Ureter (tissue), 1 donor: ENCODE measurements at places on chromosomes 2 and 18. TPM values are rescaled to one million over a fixed set of nuclear protein-coding genes. Genes with fewer than 3 reads are reported as not detected.

The RAD51AP2 gene
- total RNA-seq = not detected

The UPP2 gene
- not detected for total RNA-seq

The TDRD15 gene
- total RNA-seq = 0.10 TPM

The ATF2 gene
- 65.2 TPM for total RNA-seq

The IL36B gene
- not detected for total RNA-seq

The CDH20 gene
- total RNA-seq = 0.75 TPM

The RAB27B gene
- 42.1 TPM for total RNA-seq

The DPYSL5 gene
- not detected for total RNA-seq

The PLEKHH2 gene
- 9.8 TPM for total RNA-seq

The SERPINB13 gene
- total RNA-seq = not detected

The ABCG5 gene
- total RNA-seq = not detected
